ENCODE measurements at places on chromosomes 7 and 10.

GRCh38 chr7:115145512-115145911 lies 223.6 kb downstream of the MDFIC start:
- no peak overlapping the region for H3K4me3 ChIP-seq
- peaks cover 5% of the 10 kb centered on the region for H3K4me1 ChIP-seq

- DNase-seq, result no peak
- no peaks in the 10 kb centered on the region for H3K4me1 ChIP-seq
- H3K36me3 ChIP-seq, result no peaks in the 10 kb centered on the region
- H3K4me3 ChIP-seq, result no peak overlapping the region
These were observed 254.8 kb upstream of the CTBP2 start for GRCh38 chr10:125415006-125415633.

GRCh38 chr7:70539205-70539604 lies 592.7 kb upstream of the GALNT17 start:
- H3K4me1 ChIP-seq, result no peaks in the 10 kb centered on the region
- no peaks in the 10 kb centered on the region for H3K36me3 ChIP-seq
- H3K27ac ChIP-seq, result no peak overlapping the region
- H3K4me3 ChIP-seq, result no peak overlapping the region
- no peaks in the 10 kb centered on the region for H3K27me3 ChIP-seq

- H3K27me3 ChIP-seq, result no peaks in the 10 kb centered on the region
- H3K4me1 ChIP-seq, result no peaks in the 10 kb centered on the region
- DNase-seq, result no peak
- no peak overlapping the region for H3K4me3 ChIP-seq
These were observed 376.1 kb upstream of the MTPN start for GRCh38 chr7:136353287-136353686.

All from tibial nerve (tissue), 4 donors.